Posterior cingulate gyrus (tissue), 11 donors: ENCODE measurements at places on chromosomes 5 and 9.

DNA sequence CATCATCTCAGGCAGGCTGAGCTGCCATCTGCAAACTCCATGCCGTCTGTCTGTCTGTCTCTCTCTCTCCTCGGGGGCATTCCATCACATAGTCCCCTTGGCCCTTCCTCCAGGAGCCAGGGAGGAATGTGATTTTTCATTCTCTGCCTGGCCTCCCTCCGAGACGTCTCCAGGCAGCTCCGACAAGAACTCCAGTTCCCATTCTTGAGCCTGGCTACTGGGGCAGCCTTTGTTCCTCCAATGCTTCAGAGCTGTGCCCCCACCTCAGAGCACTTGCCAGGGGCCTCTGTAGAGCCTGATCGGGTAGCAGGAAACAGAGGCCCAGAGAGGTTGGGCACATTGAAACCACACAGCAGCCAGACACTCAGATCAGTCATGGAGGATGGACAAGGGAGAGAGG is 74.0 kb downstream of the COL27A1 start:
- no peak for DNase-seq

- DNase-seq = no peak
Observed at GRCh38 chr9:124730772-124731171, 40.3 kb downstream of the NR6A1 start.

GRCh38 chr9:120768247-120768646 is 25.0 kb downstream of the FBXW2 start:
- DNase-seq = no peak

- DNase-seq = no peak
Observed at GRCh38 chr5:82019342-82020138, 47.7 kb downstream of the ATG10 start.

- no peak for DNase-seq
Observed at GRCh38 chr9:27571011-27571410, 2.3 kb downstream of the C9orf72 start.

DNA sequence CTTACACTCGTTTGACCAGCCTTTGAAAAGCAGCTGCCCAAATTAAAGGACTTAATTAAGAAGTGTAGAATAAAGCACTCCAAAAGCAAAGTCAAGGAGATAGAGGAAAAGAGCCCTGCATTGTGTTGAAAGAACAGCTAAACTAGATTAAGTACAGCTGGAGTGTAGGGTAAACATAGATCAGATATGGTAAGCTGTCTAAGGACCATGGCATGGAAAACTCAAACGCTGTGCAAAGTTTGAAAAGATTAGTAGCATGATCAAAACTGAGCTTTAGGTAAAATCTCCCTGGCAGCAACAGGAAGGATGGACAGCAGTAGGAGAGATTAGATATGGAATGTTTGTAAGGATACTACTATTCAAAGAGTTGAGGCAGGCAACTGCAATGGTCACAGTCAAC is 55.4 kb downstream of the BNC2 start:
- DNase-seq = no peak

- DNase-seq = no peak
Observed at GRCh38 chr9:16787724-16788123, 82.7 kb downstream of the BNC2 start.

GRCh38 chr5:173247510-173247909 is 12.5 kb upstream of the NKX2-5 start:
- DNase-seq = no peak

GRCh38 chr9:71916834-71917534 is 5.5 kb downstream of the C9orf85 start:
- DNase-seq = no peak
